ENCODE measurements at places on chromosomes 3 and 15.
A peak's percentile ranks its signal among the peaks of the same experiment; 100 is the strongest.

DNA sequence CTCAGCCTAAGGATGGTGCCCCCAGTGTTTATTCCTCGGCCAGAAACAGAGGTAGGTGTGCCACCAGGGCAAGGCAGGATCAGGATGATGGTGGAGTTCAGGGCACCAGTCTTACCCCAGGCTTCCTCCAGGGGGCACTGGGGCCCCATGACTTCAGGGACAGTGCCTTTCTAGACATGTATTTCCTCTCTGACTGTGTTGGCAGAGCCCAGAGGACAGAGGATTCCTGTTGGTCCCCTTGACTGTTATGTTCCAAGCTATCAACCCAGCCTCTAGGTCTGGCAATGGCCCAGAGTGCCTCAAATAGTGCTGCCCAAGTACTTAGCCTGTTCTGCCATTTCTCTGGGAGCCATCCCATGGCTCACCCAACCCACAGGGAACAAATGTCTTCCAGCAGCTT lies 2.8 kb downstream of the HEMK1 start:
- DNase-seq: peak; percentile 2

DNA sequence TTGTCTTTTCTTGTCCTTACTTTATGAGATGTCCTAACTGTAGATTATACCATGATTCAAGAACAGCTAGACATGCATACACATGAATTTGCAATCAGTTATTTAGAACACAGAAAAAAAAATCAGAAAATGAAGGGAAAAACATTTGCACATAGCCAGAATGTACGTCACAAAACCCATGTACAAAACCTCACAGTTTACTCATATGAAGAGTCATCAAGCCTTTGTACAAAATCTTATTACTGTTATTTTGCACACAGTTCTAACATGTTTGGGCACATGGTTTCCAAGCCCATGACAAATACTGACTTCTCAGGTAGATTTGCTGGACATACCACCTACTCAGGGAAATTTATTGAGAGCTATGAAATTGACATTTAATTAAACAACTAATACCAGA lies 48.2 kb downstream of the MAP3K13 start:
- no peak for DNase-seq

- DNase-seq: no peak
These were observed 50.8 kb downstream of the RFTN1 start for GRCh38 chr3:16462679-16463078.

GRCh38 chr3:185658504-185658912 lies 72.4 kb downstream of the SENP2 start:
- no peak for DNase-seq

- DNase-seq: no peak
These were observed at the start of gene GCNT3 for GRCh38 chr15:59611276-59612260. Gene GCNT3 (plus strand): TSS chr15:59611783. CDS start chr15:59618239, 6,456 bp downstream.

DNA sequence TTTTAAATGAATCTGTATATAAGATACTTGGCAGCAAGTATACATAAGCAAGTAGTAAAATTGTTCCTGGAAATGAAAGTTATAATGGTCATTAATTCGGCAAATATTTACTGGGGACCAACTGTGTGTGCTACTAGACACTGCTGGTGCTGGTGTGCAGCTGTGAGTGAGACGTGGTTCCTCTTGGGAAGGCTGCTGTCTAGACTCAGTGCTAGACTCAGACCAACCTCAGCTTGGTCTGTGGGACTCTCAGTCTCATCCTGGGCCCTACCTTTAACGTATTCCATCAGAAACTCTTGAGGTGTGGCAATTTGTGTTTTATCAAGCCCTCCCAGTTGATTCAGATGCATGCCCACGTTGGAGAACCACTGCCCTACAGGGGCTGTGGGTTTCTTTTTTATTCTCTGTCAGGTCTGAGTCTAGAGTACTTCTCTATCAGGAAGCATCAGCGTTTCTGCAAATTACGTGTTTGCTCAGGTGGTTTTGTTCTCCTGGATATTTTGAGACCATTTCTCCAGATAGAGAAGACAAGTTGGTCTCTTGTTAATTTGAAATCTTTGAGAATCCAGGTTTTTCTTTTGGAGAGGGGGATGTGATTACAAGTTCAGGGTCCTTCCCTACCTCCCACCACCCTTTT lies 6.8 kb downstream of the TLNRD1 start:
- DNase-seq: no peak

- no peak for DNase-seq
These were observed 436.1 kb upstream of the WNT5A start for GRCh38 chr3:55923207-55923606.

- no peak for DNase-seq
These were observed 593 bp upstream of the RSL24D1 start for GRCh38 chr15:55197362-55197705.

DNA sequence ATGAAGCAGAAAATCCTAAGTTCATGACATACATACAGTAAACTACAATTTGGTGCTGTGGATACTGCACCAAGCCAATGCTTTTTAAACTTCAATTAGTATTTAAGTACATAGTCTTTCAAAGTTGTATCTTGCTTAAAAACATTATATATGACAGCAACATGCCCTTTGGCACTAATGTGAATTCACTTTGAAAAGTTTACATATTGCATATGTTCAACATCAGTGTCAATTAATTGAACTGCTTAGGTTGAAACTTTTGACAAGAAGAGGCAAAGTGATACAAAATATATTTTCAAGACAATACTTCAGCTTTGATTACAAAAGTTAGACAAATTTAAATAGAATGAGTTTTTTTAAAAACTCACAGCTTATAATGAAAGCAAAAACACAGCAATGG lies 119.4 kb upstream of the ROBO2 start:
- no peak for DNase-seq

DNA sequence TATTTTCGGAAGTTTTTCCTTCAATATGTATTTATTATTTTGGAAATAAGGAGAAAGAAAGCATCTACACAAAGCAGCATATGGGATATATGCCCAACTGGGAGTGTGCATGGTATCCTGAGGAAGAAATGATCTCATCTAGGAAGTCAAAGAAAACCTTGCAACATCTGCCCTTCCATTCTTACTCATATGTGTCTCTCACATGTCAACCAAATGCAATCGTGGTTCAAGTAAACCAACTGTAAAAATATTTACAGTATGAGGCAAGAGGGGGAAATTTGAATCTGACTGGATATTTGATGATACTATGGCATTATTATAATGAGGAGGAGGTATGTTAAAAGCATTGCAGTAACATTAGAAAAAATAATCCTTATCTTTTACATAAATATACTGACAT lies 3.2 kb upstream of the SCG3 start:
- no peak for DNase-seq

DNA sequence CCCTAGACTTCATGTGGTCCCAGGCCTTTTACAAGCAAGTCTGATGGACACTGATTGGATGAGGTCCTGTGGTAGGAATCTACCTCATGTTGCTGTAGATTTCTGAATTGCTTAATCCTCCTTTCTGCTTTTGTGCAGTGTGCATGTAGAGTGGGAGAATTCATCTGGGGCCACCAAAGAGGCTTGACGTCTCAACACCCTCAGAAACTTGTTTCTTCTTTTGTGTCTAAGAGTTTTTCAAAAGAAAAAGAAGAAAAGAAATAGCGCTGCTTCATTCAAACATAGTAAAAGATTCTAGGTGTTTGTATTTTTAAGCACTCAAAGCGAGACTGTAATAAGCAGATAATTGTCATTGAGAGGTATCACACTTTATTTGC lies 46.2 kb downstream of the NR1D2 start:
- no peak for DNase-seq

- DNase-seq: no peak
These were observed 33.2 kb downstream of the CBLB start for GRCh38 chr3:105835606-105836005.

GRCh38 chr3:177703788-177704187 lies 506.5 kb upstream of the TBL1XR1 start:
- DNase-seq: no peak

DNA sequence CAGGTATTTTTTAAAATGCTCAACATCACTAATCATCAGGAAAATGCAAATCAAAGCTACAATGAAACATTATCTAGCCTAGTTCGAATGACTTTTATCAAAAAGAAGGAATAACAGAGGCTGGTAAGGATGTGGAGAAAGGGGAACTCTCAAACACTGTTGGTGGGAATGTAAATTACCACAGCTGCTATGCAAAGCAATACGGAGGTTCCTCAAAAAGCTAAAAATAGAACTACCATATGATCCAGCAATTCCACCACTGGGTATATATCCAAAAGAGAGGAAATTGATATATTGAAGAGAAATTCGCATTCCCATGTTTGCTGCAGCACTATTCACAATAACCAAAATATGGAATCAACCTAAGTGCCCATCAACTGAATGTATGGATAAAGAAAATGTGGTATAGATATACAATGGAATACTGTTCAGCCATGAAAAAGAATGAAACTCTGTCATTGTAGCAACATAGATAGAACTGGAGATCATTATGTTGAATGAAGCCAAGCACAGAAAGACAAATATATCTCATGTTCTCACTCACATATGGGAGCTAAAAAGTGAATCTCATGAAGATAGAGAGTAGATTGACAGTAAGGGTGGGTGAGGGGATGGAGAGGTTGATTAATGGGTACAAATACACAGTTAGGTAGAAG lies 19.7 kb upstream of the CLN6 start:
- no peak for DNase-seq

GRCh38 chr3:71225951-71226564 lies 357.5 kb downstream of the FOXP1 start:
- DNase-seq: no peak

DNA sequence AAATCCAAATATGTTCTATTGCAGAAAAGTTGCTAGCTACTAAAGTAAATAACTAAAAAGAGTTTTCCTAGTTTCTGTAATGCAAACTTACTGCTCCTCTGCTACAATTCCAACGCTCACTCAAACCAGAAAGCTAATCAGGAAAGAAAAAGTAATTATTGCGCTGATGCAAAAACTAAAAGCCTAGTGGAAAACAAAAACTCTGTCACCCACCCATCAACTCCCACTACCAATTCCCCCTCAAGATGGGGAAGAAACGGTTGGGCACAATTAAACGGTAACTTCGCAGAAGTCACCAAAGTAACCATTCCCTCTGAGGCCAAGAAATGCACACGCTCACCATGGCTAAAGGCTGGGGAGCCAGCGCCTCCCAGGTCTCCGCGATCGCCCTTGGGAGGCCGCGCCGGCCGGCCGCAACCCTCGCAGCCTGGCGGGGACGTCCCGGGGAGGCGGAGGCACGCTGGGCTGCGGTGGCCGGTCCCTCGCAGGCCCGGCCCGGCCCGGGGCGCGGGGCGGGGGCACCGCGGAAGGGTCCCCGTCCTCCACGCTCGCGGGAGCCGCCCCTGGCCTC lies 684 bp downstream of the SLTM start:
- peak; percentile 3 for DNase-seq

DNA sequence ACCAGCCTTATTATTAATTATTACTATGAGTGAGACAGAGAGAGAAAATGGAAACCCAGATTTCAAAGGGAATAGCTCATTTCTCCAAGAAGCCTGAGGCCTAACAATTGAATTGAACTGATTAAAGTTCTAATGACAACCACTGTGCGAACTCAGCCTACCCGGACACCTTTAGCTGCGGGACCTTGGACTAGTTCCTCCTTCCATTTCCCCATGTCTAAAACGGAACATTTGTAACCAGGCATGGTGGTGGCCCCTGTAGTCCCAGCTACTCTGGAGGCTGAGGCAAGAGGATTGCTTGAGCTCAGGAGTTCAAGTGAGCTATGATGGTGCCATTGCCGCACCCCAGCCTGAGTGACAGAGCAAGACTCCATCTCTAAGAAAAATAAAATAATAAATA lies 16.4 kb upstream of the RTP2 start:
- DNase-seq: no peak

DNA sequence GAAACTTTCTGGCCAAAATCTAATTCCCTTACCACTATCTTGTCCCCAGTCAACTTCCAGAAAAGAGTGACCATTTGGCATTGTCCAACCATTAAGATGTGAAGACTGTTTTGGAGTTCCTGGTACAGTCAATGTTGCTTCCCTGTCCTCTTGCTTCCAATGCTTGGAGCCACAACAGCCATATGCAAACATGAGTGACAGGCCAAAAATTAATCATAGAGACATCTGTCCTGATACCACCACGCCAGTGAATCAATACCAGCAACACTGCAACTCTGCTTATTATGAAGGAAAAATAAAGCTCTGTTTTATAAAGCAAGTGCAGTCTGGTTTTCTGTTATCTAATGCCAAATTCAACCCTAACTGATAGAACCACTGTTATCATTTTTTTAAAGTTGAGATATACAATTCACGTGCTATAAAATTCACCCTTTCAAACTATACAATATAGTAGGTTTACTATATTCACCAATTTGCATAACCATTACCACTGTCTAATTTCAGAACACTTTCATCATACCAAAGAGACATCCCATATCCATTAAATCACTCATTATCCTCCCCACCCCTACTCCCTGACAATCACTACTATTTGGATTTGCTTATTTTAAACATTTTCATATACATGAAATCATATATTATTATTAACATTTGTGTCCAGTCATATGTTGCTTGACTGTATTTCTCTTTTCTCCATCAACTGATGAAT lies 76.9 kb downstream of the STAG1 start:
- no peak for DNase-seq

DNA sequence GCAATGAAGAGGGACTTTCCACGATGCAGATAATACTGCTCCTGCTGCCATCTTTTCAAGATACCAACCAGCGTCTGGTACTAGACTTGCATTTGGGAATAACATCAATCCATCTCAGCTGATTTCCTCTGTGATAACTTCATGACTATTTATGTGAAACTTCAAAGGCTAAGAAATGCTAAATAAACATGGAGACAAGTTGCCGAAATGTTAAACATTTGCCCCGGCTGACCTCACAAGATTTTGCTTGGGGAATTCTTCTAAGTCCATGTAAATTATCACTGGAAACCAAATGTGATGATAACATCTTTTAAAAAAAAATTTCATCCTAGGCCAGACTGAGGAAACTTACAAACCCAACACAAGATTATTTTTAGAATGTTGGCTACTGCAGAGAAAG lies 185.8 kb upstream of the PRICKLE2 start:
- DNase-seq: no peak

DNA sequence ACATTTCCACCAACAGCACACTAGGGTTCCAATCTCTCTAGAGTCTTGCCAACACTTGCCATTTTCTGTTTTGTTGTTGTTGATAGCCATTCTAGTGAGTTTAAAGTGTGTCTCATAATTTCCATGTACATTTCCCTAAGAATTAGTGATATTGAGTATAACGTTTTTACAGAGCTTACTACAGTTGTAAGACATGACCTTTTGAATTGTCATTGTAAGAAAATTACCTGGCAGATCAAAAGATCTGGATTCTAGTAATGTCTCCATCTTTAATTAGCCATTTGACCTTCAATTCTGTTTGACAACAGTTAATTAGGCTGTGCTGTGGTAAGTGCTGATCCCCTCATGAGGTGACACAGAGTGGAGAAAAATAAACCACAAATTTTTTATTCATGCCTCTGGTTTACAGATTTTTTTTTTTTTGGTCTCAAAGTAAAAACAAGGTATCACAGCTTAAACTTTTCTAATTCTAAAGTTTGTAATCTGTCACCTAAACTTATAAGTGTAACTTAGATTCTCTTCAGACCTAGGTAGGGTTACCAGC lies 20.9 kb downstream of the MCTP2 start:
- DNase-seq: no peak
